Nephron progenitor cell (in vitro differentiated cells): ENCODE measurements at places on chromosomes 7 and 10.

- no peak for DNase-seq
Observed at GRCh38 chr7:22895140-22895827, 72.6 kb upstream of the TOMM7 start.

DNA sequence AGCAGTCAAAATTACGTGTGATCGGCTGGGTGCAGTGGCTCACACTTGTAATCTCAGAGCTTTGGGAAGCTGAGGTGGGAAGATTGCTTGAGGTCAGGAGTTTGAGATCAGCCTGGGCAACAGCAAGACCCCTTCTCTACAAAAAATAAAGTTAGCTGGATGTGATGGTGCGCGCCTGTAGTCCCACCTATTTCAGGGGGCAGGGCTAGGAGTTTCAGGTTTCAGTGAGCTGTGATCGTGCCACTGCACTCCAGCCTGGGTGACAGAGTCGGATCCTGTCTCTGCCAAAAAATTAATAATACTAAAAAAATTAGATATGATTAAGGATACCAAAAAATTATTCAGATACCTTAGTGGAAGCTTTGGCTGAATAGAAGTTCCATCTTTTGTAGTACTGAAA, 136.4 kb downstream of the SDK1 start:
- DNase-seq, result no peak

GRCh38 chr10:16436367-16436757, 448 bp upstream of the PTER start:
- DNase-seq, result no peak

DNA sequence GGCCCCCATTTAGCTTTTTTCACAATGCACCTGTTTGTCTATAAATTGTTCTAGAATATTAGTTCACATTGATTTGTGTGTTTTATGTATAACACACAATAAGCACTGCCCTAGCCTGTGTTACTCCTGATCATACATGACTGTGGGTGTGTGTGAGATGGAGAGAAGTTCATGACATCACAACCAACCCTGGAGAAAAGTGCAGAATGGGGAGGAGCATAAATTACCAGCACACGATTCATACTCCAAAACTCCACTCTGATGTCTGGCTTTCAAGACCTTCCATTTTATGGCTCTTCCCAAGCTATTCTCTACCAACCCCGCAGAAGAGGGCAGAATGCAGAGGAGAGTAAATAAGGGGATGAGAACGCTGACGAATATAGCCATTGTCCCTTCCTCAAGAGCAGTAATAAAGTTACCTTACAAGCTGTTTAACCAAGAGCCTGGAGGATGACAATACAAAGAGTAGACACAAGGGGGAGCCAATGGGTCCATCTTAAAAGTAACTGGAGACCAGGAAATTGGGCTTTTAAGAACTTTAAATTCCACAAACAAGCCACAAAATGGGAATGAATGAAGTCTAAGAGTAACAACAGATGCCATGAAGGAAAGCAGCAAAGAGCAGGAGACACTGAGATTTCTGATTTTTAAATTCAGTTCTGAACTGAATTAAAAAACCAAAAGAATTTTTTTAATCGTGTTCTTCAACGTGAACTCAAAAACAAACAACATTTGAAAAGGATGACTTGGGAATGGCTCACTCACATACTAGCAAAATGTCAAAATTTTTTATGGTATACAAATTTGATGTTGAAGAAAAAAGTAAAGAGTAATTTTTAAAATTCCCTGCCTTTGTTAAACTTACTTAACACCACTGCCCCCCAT, 159.6 kb downstream of the PARD3 start:
- peak; percentile 62 for DNase-seq

DNA sequence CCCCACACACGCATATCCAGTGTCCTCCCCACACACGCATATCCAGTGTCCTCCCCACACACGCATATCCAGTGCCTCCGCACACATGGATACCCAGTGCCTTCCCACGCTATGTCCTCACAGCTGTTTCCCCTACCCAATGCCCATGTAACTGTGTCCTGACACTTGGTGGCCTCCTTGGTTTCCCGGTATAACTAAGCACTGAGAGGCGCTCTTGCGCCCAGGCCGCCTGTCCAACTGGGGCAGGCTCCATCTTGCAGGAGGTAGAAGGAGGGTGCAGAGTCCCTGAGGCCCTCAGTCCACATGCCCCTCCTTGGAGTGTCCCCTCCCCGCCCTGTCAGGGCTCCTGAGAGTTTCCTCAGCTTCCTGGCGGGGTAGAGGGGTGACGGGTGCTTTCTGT, 535.6 kb downstream of the DNAJB6 start:
- DNase-seq, result no peak

DNA sequence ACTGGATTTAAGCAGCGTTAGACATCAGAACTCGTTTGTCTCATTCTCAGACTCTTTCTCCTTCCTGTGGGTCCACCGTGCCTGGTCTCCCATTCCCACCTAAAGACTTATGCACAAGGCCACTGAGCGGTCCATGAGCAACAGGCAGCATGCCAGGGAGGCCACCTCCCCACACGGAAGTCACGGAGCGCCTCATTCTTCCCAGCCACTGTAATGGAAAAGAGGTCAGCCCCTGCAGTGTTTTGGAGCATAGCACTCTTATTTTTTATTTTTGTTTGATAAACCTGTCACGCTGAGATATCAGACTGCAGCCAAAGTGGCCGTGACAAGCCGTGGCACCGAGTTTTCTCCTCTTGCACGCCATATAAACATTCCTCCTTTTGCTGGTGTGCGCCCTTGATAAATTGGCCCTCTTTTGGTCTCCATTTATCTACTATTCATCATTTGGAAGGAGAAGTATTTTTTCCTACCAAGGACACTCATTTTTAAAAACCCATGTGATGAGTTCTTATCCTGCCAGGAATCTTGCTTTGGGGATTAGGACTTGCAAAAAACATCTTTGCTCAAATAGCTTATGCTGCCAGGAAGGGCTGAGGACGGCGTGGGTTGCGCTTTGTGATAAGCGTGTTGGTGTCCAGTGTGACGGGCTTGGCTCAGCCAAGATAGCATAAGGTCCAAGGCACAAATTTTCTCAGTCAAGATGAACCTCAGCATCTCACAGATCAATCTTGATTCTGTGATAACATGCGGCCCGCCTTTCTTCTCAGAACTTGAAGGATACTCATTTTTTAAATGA, 206.0 kb downstream of the CCDC3 start:
- DNase-seq, result no peak

DNA sequence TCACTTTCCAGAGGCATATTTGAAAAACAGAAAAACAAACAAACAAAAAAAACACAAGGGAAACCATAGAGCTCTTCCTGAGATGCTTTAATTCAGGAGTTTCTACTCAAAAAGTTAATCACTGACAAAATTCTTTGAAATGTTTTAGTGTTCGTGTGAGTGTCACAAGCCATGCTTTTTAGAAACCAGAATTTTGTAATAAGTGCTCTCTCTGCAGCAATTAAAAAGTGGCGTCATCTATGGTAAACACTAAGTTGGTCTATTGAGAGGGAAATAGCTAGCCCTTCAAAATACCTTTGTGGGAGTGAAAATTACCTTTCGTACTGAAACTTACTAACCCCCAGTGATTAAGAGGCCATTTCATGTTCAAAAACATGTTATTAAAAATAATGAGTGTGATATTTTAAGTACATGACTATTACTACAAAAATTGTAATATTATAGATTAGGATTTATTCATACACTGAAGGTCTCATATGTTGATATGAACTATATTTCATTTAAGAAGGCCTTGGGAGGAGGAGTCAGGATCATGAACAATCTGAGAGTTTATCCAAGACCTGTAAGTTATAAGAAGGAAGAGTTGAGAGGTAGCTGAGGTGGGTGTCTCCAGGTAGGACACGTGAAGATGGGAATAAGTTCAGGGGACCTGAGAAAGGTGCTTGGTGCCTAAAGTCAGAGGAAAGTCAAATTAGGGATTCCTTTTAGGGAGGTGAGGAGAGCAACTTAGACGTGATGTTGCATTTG, 94.6 kb downstream of the PPP1R9A start:
- DNase-seq, result no peak

GRCh38 chr10:74898201-74898976, 72.0 kb downstream of the KAT6B start:
- DNase-seq, result no peak

GRCh38 chr7:24192053-24192452, 91.9 kb upstream of the NPY start:
- no peak for DNase-seq

DNA sequence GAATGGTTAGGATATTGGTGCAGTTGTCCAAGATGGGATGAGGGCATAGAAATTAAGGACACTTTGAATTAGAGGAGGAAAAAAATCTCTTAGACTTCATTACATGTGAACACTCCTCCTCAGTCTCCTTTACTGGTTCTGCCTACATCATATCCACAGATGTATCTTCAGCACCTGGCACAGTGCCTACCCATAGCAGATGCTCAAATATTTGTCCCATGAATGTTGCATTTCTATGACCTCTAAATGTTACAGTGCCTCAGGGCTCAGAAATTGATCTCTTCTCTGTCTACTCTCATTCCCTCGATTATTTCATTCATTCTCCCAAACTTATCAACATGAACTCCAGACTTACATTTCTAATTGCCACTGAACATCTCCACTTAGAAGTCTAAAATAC, 17.1 kb downstream of the CNNM1 start:
- no peak for DNase-seq

- no peak for DNase-seq
Observed at GRCh38 chr10:24385776-24386175, 176.8 kb downstream of the KIAA1217 start.

DNA sequence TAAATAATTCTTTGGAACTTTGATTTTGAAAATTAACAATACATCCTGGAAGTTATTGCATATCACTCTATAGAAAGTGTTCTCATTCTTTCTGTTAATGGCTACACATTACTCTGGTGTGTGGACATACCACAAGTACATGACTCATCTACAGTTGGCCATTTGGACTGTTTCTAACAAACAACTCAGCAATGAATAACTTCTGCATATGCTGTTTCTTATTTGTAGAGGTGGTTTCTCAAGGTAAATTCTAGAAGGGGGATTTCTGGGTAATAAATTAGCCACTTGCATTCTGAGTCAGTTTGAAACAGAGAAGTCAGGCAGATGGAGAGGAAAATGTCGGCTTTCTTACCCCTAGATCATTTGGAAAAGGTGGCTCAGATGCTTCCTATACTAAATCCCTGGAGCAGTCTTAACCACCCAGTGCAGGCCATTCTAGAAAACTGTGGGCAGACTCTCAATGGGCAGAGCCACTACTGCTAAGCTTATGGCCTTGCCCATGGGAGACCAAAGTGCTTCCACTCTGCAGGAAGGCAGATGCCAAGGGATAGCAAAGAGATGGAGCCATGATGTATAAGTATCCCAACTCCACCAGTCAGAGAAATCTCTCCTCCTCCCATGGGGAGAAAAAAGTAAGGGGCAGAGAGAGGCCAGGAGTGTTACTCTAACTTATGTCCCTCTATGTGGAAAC, 194.0 kb upstream of the PLPP4 start:
- DNase-seq, result no peak

GRCh38 chr7:157090485-157091165, 48.1 kb upstream of the UBE3C start:
- no peak for DNase-seq

DNA sequence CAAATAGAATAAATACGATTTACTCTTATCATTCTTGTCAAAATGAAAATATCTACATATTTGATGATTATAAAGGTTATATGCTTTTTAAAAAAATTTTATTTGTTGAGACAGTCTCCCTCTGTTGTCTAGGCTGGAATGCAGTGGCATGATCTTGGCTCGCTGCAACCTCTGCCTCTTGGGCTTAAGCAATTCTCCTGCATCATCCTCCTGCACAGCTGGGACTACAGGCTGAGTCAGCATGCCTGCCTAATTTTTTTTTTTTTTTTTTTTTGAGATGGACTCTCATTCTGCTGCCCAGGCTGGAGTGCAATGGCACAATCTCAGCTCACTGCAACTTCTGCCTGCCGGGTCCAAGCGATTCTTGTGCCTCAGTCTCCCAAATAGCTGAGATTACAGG, 48.9 kb downstream of the PUS7 start:
- no peak for DNase-seq

GRCh38 chr7:108015740-108016139, 12.8 kb upstream of the LAMB1 start:
- DNase-seq, result no peak
